ENCODE measurements at places on chromosomes 2 and 18.

DNA sequence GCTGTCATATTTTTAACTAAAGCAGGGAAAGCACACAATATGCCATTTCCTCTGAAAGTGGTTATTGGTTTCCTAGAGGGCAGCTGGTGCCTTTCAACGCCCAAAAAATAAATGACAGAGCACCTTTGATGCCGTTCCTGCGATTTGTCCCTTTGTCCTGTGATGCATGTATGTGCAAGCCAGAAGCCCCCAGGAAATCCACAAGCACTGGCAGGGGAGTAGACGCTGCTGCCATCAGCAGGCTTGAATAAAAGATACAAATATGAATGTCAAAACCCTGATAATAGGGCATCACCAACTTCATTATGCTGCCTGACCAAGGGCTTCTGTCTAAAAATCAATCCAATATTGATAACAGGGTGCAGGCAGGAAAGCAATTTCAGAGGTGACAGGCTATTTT lies 246.1 kb downstream of the FBXO15 start:
- DNase-seq = no peak

- no peak for DNase-seq
Measured at GRCh38 chr2:121455446-121455845, 75.2 kb upstream of the RNU4ATAC start.

DNA sequence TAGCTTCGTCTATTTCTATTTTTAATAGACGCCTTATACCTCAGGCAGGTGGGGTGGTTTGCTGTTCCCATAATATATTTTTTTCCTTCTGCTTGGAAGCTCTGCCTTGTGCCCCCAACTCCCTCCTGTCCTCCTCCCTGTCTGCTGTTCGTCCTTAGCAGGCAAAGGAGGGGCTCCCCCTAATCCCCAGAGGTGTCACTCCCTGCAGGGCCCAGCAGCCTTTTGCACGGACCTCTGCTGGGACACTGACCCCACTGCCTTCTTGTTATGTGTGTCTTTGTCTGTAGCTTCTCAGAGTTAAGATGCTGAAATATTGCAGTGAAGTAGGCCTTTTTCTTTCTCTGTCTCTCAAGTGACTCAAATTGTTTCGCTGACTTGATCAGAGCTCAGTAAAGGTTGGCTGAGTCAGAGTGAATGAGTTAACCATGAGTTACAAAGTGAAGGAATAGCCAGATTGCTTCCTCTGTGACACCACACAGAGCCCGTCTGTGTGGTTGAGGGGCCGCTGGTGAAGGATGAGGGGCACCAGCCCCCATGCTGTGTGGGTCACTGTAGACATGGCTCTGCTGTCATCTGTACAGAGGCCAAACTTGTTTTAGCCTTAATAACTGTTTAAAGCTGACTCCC lies 47.7 kb downstream of the PRKCE start:
- no peak for DNase-seq

DNA sequence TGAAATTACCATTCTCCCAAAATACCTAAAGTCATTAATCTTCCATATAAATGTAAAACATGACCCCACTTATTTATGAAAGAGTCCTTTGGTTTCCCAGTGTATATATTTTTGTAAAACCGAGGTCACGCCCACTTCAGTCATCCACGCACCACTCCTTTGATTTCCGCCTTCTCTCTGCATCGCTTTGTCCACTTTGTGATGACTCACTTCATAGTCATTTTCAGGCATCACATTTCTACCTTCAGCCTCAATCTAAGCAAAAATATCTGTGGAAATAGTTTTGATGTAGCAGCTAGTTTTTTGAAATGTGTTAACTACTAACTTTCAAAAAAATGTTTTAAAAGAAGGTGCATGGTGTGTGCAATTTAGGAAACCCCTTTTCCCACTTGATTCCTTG lies 793.5 kb upstream of the SOX11 start:
- no peak for DNase-seq
